ENCODE measurements at places on chromosomes 3 and 15.
A peak's percentile ranks its signal among the peaks of the same experiment; 100 is the strongest.

DNA sequence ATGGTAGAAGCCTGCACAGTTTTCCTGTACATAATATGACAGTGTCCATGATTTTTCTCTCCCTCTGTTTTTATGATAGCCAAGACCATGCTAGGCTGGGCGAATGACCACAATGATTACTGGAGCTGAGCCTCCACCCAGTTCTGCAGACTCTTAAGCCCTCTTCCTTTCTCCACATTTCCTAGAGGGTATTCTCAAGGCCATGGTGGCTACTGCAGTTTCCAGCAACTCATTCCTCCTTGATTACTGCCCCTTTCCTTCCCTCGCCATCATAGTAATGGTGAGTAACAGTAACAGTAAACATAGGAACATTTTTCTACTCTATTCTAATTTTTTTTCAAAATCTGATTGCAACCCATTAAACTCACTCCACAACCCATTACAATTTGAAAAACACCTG lies 20.2 kb downstream of the TNIK start:
- DNase-seq, result no peak

DNA sequence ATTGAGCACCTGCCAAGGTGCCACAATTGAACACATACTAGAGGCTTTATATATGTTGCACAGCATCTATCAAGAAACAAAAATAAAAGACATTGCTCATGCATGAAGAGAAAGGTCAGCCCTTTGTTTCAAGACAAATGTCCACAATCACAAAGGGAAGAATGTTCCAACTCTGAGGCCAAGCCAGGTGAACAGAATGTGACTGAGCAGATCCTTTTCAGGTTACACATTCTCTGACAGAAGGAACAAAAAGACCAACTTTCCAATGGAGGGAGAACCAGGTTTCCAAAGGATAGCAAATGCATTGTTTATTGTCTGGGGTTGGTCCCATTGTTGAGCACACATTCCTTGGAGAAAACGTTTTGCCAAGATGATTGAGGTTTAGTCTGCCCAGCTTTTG lies 50.2 kb upstream of the FAM174B start:
- peak; percentile 26 for DNase-seq

DNA sequence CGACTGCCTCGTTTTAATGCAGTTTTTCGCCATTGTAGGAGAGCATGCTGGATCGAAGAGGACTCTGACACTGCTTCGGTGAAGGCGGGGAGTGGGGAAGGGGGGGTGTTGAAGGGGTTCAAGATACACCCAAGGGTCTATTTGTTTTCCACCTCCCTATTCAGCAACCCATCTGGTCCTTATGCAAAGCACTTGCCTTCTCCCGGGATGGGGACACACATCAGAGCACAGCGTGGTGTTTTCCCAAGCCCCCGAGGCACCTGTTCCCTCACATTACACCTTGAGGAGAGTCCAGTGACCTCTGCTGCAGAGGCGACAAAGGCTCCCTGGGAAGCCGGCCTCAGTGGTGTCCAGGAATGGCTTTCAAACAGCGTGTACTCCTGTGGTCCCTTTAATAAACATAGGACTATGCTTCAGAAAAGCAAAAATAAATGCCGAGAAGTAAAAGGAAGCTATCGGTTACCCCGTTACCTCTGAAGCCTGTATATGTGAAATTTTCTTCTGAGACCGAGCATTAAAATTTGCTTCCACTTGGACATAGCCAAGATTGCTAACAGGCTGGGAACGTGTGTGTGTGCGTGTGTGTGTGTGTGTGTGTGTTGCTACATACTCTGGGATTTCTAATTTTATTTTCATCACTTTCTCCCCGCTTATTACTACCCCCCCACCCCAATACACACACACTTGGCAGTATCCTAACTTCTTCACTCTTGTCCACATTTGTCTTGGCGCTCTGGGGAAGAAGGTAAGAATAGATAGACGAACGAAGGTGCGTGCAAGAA lies 53.2 kb downstream of the CCDC54 start:
- no peak for DNase-seq

GRCh38 chr3:195061756-195062655 lies 209.0 kb downstream of the XXYLT1 start:
- DNase-seq, result no peak

DNA sequence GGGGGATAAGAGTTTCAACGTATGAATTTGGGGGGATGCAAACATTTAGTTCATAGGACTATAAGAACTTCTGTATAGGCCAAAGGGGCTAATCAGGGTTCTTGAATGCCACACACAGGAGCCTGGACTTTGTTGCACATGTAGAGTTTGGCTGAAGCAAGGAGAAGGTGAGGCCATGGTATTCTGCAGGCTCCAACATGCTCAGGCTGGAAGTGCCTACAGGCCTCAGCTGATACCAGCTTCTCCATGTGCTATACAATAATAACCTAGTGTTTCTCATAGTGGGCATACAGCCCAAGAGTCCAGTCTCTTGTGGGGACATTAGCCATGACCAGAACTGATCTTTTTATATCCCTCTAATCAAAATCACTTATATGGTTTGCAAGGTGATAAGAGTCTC lies 399.7 kb upstream of the MCTP2 start:
- DNase-seq, result no peak

GRCh38 chr3:57061556-57061955 lies 1.1 kb downstream of the SPATA12 start:
- DNase-seq, result no peak

DNA sequence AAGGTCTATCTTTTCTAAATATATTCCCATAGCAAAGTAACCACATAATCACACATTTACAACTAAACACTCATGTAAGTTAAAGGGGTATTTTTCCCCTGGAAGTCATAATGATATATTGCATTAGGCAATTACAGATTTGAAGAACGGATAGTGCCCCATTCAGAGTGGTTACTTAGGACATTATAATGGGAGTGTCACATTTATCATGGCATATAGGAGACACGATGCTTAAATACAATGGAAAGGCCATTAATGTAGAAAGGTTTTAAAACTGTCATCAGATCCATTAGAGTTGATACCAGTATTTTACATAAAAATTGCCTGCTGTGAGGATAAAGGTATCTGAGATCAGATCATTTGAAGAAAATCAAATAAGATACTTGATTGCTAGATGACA lies 582.0 kb upstream of the SEMA6D start:
- DNase-seq, result peak; percentile 92

DNA sequence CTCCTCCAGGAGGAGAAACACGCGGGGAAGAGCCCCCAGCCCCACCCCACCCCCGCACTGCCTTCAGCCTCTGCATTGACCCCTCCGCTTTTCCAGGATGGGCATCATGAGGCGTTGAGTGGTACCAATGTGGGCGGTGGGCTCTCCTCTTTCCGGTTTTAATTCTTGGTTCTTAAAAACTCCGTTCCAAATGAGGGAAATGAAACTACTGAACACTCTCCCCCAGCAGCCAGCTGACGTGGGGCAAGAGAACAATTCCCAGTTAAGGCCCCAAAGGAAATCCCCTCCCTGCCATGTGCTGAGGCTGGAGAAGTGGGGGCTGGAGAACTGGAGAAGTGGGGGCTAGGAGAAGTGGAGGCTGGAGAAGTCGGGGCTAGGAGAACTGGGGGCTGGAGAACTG lies 5.3 kb upstream of the NRROS start:
- DNase-seq, result no peak

- no peak for DNase-seq
These were observed 24.3 kb upstream of the TATDN2 start for GRCh38 chr3:10223676-10224639.

GRCh38 chr3:72839057-72839456 lies 9.2 kb downstream of the SHQ1 start:
- no peak for DNase-seq

Measured in NCI-H69 (cell line).